ENCODE measurements at places on chromosomes 1 and 21.

DNA sequence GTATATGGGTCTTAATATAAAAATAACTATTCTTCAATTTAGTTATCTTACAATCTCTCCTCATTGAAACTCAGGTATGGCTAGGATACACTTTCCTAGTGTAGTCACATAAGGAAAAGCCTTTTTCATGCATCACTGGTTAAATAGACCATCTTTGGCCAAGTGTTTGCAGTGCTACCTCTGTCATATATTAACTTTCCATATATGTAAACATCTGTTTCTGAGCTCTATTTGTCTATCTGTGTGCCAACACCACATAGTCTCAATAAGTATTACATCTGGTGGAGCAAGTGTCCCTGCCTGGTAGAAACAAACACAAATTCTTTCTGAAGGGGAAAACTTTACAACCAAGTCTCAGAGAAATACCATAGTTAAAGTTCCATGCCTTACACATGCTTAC is 134.6 kb downstream of the TSEN15 start:
- no peak for DNase-seq

GRCh38 chr1:211723273-211723672 is 47.9 kb upstream of the NEK2 start:
- no peak for DNase-seq

GRCh38 chr1:163410073-163410999 is 88.6 kb downstream of the NUF2 start:
- DNase-seq, result peak; percentile 3

DNA sequence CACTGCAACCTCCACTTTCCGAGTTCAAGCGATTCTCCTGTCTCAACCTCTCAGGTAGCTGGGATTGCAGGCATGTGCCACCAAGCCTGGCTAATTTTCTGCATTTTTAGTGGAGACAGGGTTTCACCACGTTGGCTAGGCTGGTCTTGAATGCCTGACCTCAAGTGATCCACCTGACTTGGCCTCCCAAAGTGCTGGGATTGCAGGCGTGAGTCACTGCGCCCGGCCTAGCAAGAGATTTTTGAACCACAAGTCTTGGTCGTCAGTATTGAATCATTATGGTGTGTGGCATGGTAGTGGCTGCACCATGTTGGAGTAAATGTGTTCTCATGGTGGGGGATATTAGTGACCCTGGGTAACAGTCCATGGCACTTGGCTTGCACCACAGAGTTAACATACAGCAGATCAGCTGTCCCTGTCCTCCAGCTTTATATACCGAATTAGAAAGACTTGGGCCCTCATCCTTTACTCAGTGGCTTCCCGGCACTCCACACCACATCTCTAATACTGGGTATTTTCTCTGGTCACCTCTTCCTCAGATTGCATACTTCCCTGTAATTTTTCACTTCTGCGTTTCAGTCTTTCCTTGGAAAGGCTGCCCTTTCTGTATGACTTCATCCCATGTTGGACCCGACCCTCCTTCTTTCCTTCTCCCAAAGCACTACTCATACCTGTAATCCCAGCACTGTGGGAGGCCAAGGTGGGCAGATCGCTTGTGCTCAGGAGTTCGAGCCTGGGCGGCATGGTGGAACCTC is 25.1 kb downstream of the AK4 start:
- no peak for DNase-seq

- no peak for DNase-seq
Observed at GRCh38 chr1:43881415-43881814, 52.2 kb upstream of the ARTN start.

- DNase-seq, result no peak
Observed at GRCh38 chr1:201229771-201230635, 39.4 kb downstream of the IGFN1 start.

GRCh38 chr1:222161676-222162075 is 386.2 kb downstream of the HHIPL2 start:
- no peak for DNase-seq

- no peak for DNase-seq
Observed at GRCh38 chr21:41367301-41367944, 5.6 kb downstream of the MX2 start.

- DNase-seq, result no peak
Observed at GRCh38 chr1:22731924-22732720, 21.5 kb downstream of the EPHB2 start.
